ENCODE measurements at places on chromosomes 5 and 9.
A peak's percentile ranks its signal among the peaks of the same experiment; 100 is the strongest.

GRCh38 chr9:114307899-114308267 lies 15.0 kb upstream of the ORM1 start:
- peak; percentile 48 for DNase-seq

DNA sequence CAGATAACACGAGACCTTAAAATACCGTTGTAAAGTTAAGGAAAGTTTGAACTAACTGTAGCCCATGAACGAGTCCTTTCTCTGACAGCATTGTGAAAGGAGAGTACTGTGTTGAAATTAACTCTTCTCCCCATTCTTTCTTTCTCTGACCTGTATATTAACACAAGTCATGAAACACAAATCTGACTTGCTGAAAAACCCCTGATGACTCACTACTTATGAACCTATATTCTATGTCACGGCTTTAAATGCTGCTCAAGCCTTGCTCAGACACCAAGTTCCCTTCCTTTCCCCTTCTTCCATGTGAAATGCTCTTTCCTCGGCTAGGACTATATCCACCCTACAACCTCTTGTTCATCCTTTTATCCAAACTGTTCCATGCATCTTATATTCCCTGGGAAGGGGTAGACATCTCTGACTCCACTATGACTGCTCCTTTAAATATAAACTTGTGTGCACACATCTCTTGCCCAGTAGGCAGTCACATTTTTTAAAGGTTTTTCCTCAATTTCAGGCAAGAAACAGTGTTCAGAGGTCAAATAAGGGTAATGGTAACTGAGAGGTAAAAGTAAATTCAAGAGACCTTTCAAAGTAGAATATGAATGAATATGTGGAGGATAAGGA lies 142.9 kb downstream of the NFIB start:
- peak; percentile 74 for DNase-seq

DNA sequence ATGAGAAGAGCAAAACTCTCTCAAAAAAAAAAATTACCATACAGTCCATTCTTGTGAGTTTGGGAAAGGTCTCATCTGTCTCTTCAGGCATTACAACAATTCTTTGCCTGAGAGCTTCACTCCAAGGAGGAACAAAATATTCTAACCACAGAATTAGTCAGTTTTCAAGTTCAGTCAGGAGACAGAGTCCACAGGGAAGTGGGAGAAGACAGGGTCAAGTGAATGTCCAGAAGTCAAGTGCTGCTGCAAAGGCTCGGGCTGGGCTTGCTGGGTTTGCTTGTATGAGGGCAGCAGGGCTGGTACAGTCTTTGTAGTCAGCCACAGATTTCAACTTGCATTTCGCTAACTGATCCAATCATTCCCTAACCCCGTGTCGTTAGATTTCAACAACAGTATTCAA lies 17.6 kb upstream of the HEXB start:
- peak; percentile 46 for DNase-seq

- no peak for DNase-seq
Observed at GRCh38 chr9:109072133-109072692, 47.5 kb downstream of the TMEM245 start.

- DNase-seq: peak; percentile 63
Observed at GRCh38 chr9:72476617-72477437, 44.6 kb upstream of the TMC1 start.

DNA sequence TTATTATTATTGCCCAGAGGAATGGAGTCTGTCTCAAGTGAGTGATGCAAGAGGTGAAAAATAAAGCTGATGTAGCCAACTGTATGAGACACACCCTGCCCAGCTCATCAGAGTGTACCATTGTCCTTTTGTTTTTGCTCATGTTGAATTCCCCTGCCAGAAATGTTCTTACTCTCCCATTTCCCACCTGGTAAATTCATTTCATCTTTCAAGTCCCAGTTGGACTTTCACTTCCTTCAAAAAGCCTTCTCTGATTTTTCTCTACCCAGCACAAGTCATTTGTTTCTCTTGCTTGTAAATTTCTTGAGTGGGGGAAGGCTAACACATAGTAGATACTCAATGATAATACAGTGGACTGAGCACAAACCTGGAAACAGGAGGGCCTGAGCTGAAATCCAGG lies 394.5 kb upstream of the ZNF462 start:
- no peak for DNase-seq

DNA sequence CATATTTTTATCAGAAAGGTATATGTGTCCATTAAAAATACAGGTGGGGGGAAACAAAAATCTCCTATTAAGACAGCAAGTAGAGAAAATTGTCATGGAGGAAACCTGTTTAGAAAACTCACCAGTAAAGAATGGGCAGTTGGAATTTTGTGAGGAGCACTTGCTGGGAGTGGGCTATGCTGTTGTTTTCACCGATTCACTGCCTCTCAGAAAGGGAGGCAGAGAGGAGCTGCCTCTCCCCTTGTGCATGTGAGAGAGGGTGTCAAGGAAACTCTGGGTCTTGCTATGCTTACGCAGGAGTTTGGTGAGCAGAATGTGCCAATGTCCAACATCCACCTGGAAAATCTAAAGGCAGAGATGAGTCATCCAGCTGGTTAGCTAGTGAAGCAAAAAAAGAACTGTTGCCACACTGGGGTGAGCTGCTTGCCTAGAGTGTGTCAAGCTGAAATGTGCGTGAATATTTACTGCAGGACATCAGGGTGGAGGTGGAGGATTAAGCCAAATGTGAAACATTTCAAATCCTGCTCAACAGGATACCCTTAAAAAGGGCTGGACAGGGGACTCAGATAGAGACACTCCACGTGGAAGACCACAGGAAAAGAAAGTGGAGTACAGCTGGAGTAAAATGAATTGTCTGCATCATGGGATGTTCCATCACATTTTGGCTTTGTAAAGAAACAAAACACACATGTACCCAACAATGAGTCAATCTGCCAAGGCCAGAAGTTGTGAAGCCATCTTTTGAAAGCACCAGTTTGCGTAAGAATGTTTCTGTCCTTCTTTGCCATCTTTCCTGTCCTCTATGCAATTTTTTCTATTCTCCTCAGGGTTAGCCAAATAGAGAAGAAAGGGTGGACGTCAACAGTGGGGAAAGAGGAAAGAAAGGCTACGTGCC lies 449.7 kb upstream of the MPDZ start:
- DNase-seq: no peak

DNA sequence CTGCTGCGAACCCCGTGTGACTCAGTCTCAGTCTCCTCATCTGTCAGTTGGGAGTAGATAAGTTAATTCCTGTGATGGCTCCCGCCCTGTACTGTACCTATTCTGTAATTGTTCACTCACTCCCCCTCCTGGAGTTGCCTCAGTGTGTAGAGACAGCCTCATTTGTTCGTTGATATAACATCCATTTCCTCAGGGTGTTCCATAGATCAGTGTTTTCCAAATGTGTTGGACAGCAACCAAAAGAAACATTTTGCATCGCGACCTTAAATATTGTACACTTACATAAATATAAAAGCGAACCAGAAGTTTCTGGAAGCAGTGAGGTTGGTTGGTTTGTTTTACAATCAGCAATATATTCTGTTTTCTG lies 698 bp downstream of the NFX1 start:
- DNase-seq: no peak
